ENCODE measurements at places on chromosomes 7 and 10.

- DNase-seq, result no peak
These were observed 201.8 kb downstream of the LHFPL3 start for GRCh38 chr7:104530251-104530650.

- no peak for DNase-seq
These were observed 51.2 kb downstream of the FOXL3 start for GRCh38 chr7:340979-341694.

DNA sequence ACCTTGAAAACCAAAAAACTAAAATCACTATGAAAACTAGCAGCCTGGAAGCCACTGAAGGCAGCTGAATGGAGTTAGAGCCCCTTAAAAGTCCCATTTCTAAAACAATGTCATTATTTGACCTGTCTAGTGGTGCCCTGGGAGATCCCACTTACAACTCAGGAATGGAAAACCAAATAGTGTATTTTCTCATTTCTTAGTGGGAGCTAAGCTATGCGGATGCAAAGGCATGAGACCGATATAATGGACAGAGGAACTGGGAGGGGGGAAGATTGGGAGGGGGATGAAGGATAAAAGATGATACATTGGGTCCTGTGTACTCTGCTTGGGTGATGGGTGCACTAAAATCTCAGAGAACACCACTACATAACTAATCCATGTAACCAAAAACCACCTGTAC is 9.8 kb upstream of the GIMAP2 start:
- no peak for DNase-seq

DNA sequence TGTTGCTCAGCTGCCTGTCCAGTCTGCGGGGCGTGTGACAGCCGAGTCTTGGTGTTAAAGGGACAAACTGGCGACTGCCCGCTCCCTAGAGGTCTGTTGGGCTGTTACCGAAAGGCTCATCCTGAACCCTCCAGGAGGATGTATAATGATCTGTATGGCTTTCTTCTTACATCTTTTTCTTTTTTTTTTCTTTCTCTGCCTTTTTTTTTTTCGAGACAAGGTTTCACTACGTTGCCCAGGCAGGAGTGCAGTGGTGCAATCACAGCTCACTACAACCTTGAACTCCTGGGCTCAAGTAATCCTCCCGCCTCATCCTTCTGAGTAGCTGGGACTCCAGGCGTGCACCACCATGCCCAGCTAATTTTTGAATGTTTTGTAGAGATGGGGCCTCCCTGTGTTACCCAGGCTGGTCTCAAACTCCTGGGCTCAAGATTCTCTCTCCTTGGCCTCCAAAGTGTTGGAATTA is 857 bp downstream of the INTS15 start:
- DNase-seq, result no peak

- no peak for DNase-seq
These were observed 35.3 kb downstream of the FOXL3 start for GRCh38 chr7:325051-325798.

- no peak for DNase-seq
These were observed 49.7 kb downstream of the ADD3 start for GRCh38 chr10:110057456-110057855.

DNA sequence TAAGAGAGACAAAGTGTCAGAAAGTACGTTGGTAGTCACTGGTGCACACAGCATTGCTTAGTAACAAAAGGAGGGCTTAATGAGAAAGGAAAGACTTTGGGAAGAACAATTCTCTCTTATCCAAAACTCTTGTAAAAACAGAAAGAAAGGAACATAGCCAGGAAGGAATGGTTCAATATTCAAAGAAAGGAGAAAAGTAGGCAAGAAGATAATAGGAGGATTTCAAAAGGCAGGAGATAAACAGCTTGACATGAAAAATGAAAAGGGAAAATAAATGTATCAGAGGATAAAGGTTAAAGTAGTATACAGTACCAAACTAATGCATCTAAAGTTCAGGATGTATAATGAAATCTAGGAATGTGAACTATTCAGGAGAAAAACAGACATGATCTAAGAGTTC is 20.1 kb downstream of the ZFAND4 start:
- DNase-seq, result no peak

DNA sequence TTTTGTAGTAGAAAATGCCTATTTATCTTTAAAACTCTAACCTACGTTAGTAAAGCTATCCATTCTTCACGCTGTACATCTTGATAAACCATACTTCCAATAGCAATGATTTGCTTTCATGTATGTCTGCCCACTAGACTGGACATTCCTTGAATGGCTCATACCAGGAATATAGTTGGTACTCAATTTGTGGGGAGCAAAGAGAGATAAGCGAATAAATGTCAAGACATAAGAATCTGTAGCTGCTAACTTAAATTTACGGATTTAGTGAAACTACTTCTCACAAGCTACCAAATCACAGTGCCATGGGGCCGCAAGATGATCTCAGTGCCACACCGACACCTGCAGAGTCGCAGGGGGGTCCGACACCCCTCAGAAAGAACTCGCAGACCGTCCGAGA is 763 bp upstream of the RALA start:
- DNase-seq, result no peak

- no peak for DNase-seq
These were observed 1.1 kb upstream of the FAM53B start for GRCh38 chr10:124745252-124745651.

- DNase-seq, result no peak
These were observed 283.5 kb upstream of the HABP2 start for GRCh38 chr10:113269333-113269732.

Measured in CD4-positive, alpha-beta T cell treated with Interleukin-17A for 4 hours (primary cell).